ENCODE measurements at places on chromosomes 4 and X. TPM values are rescaled to one million over a fixed set of nuclear protein-coding genes. Genes with fewer than 3 reads are reported as not detected.

ELOVL6 gene
- 1.0 TPM for total RNA-seq

NR0B1 gene
- not detected for total RNA-seq

SAT1 gene
- total RNA-seq: 145 TPM

PPBP gene
- 0.74 TPM for total RNA-seq

HDX gene
- total RNA-seq: 0.99 TPM

SLC16A2 gene
- 6.7 TPM for total RNA-seq

APLN gene
- total RNA-seq: 25.9 TPM

SLC25A4 gene
- total RNA-seq: 2,343 TPM

Measured in left ventricle myocardium superior (tissue), 1 donor.